Stimulated activated CD8-positive, alpha-beta memory T cell treated with anti-CD3 and anti-CD28 coated beads, Interleukin-4, amount 100 ng/mL, for 1 hour (primary cell): ENCODE measurements at places on chromosomes 5 and 9.

DNA sequence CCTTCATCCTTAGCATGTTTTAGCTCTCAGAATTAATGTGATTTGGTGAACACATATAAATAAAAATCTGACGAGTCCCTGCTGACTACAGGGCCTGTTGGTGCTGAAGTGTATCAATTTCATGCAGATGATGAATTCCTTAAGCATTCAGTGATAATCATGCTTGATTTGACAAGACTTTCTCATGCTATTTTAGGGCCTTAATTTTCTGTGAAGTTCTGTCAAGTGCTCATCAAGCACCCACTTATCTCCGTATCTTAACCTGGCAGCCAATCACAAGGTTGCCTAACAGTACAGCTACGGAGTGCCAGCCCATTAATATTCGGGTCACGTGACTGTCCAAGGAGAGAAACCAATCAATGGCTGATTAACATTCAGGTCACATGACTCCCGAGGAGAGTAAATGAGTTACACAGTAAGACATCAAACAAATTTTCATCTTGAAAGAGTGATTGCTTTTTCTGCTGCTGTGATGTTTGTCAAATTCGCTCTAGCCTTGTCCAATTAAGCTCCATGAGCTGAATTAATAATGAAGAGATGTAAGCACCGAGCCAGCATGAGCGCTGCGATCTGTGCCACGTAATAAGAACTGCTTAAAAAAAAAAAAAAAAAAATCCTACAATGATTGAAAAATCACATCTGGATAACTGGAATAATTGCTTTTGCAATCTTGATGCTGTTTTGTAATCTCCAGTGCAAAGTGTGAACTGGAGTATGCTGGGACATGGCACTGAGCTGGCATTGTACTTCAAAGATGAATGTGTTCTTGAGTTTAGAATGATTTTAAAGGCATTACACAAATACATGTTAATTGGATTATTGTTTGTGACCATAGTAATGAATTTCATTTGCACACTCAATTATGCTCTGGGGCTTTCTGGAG is 104.3 kb upstream of the SPATA31D4 start:
- DNase-seq = no peak

- no peak for DNase-seq
Observed at GRCh38 chr5:172705576-172706084, 64.6 kb downstream of the NEURL1B start.

DNA sequence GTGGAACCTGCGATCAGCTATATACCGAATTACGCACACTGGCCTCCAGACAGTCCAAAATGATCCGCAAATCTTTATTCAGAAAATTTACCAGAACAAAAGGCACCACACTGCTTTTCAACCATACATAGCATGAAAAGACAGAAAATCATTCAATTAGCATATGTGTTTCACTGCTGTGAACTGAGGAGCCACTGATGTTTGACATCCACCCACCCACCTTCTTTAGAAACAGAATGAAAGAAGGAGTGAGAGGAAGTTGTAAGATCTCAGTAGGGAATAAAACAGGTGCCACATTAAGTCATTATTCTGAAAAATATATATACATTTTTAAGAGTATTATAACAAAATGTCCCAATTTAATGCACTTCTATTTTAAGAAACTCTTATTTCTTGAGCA is 156.8 kb downstream of the NFIB start:
- DNase-seq = no peak

- no peak for DNase-seq
Observed at GRCh38 chr5:113367586-113367985, 67.2 kb downstream of the TSSK1B start.

DNA sequence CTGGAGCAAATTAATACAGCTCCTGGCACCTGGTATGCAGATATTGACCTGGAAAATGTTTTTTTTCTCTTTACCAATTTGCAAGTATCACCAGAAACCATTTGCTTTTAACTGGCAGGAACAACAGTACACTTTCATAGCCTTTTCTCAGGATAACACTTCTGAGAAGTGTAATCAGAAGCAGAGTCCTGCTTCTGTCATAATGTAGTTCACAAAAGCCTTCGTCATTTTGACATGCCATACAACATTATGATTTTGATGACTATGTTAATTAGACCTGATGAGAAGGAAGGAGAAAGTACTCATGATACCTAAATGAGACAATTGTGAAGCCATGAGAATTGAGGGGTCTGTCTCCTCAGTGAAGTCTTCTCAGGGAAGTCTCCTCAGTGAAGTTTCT is 41.1 kb upstream of the CARTPT start:
- no peak for DNase-seq

- DNase-seq = no peak
Observed at GRCh38 chr5:159698322-159698721, 218.0 kb upstream of the ADRA1B start.

GRCh38 chr9:115058684-115059315 is 59.2 kb downstream of the TNC start:
- no peak for DNase-seq

DNA sequence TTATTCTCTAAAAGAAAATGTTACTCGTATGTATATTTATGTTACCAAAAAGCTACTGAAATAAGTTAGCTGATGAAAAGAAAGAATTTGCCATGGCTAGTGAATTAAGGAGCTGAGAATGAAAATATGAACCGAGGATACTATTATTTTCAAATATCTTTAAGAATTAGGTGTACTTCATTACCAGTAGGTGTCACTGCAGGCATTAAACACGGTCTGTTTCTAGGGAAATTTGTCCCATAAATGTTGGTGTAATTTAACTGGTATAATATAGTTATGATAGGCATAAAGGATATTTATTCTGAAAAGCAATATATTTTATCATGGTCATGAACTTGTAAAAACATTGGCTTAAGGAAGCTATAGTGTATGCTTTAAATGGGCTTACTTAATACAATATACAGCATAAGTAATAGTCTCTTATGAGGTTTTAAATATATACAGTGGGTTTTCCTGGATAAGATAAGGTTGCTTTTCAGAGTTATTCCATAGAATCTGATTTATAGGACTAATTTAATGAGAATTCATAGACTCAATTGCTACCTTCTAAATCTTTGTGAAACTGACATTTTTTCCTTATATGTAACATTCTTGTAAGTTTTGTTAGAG is 72.4 kb upstream of the MPDZ start:
- no peak for DNase-seq

DNA sequence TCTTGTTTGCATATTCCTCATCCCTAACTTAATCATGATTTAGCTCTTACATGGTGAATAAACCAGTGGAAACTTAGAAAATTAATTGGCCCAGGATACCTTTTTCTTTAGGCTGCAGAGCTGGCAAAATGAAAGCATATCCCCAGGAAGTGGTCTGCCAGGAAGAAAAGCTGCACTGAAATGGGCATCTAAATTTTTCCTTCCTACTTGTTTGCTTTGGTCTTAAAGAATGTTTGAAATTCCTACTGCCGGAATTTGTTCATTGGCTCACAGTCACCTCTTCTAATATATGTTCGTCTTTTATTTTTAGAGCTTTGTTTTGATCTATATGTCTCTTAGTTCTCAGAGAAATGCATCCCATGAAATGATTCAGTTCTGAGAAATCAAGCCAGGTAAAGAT is 113.2 kb upstream of the ELL2 start:
- DNase-seq = no peak

- DNase-seq = no peak
Observed at GRCh38 chr9:124251605-124252378, 6.0 kb upstream of the NEK6 start.

DNA sequence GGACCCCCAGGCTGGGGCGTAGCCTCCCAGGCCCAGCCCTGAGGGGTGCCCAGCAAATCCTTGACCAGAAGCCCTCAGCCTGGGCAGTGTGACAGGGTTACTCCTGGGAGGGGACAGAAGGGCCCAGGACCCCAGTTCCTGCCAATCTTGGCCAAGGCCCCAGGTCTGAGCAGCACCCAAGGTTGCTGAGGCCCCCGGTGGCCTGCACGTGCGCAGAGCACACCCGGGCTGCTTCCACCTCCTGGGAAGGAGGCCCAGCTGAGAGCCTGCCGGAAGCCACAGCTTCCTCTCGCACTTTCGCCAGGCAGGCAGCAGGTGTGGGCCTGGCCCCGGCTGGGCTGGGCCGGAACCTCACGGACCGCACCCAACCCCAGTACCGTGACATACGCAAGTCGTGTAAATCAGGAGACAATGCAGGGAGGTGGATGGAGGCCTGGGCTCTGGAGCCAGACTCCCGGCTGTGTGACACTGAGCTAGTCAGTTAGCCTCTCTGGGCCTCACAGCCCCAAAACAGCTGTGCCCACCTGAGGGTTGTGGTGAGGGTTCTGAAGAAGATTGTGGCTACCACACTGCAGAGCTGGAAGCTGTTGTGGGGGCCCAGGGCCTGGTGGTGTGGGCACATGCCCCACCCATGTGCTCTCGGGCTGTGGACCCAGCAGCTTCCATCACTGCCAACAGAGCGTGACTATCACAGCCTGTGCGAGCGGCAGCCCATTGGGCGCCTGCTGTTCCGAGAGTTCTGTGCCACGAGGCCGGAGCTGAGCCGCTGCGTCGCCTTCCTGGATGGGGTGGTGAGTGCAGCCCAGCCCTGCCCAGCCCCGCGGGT is 5.1 kb downstream of the GRK6 start:
- DNase-seq = no peak

DNA sequence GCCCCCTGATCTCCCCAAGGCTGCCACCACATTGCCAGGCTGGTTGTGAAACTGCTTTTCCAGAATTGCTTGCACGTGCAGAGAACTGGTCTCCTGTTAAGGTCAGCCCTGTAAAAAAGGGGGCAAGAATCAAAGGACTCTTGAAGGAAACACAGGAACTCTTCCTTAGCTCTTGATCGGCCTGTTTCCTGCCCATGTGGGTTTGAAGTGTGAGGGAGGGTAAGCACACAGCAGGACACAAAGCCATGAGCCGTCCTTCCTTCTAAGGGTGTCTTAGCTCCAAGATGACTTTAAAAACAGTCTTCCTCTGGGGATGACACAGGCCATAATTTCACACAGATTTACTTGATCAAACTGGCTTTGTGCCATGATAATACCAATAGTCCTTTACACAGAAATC is 36.1 kb downstream of the TEK start:
- no peak for DNase-seq

- peak; percentile 68 for DNase-seq
Observed at GRCh38 chr9:36148311-36149051, 11.9 kb downstream of the GLIPR2 start.

- DNase-seq = no peak
Observed at GRCh38 chr9:133184971-133185370, 21.3 kb upstream of the GBGT1 start.

- DNase-seq = no peak
Observed at GRCh38 chr9:629146-629545, 212.4 kb upstream of the DMRT1 start.

DNA sequence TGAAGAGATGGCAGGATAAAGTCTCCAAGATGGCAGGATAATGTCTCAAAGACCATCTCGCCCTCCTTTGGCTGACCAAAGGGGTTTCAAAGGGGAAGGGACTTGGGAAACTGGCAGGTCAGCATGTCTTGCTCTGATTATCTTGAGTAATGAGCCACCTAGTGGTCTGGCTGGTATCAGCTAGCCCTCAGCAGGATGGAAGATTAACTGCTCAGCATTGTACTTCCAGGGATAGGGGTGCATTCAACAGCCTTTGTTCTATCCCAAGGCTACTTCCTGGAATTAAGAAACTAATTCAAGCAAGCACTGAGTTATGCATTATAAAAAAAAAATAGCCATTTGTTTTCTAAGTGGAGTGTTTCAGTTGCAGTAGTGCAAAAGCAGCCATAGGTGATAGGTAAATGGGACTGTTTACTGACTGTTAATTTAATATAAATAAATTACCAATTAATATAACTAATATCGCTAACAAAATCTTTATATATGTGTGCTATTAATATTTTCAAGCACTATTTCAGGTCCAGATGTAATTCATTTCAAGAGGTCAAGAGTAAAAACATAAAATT is 555.5 kb downstream of the CDH9 start:
- no peak for DNase-seq

GRCh38 chr5:96943799-96944198 is 7.9 kb downstream of the LNPEP start:
- DNase-seq = no peak

DNA sequence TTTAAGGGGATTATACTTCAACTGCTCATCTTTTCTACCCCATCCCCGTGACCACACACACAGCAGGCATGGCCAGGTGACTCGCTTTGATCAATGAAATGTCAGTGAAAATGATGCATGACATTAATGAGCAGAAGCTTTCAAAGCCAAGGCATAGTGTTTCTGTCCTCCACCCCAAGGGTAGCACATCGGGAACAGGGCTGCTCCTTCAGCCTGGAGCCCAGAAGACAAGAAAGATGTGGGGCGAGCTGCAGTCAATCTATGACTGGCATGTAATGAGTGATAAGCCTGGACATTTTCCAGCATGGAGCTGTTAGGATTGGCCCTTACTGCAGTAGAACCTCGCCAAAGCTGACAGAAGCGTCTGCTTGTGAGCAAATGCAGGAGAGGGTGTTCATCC is 122.6 kb upstream of the IRX2 start:
- DNase-seq = no peak

GRCh38 chr9:76542360-76542759 is 83.4 kb downstream of the GCNT1 start:
- no peak for DNase-seq

- DNase-seq = no peak
Observed at GRCh38 chr5:1010181-1010510, 1.5 kb downstream of the NKD2 start.

- no peak for DNase-seq
Observed at GRCh38 chr5:67032921-67033664, 163.5 kb downstream of the CD180 start.

GRCh38 chr5:5377780-5378179 is 44.7 kb upstream of the ICE1 start:
- no peak for DNase-seq

- DNase-seq = no peak
Observed at GRCh38 chr5:8363138-8363537, 494.2 kb downstream of the MTRR start.

GRCh38 chr5:93716453-93716852 is 24.9 kb downstream of the POU5F2 start:
- DNase-seq = no peak

- DNase-seq = no peak
Observed at GRCh38 chr5:175047048-175047447, 322.7 kb downstream of the MSX2 start.

- no peak for DNase-seq
Observed at GRCh38 chr9:111959468-111960359, 63.1 kb downstream of the UGCG start.

GRCh38 chr9:8916771-8917170 is 1117.2 kb upstream of the DMAC1 start:
- DNase-seq = no peak

- DNase-seq = no peak
Observed at GRCh38 chr9:120856700-120857099, 14.0 kb upstream of the PSMD5 start.

DNA sequence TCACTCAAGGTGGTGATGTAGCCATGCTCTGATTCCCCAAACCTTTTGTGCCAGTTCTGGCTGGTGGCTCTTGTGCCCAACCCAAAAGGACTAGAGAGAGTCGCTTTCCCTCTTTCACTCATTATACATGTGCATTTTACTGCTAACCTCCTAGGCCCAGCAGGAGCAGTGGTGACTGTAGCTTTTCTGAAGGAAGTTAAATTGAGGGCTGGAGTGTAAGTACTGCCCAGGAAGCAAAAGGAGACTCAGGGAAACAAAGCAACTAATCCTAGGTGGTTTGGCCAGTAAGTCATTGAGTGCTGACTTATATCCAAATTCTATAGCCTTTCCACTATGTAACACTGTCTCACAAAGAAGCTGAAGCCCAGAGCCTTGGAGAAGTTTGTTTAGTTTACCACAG is 194.4 kb upstream of the ZNF462 start:
- DNase-seq = no peak
